Stimulated activated CD4-positive, alpha-beta T cell treated with anti-CD3 and anti-CD28 coated beads, Interleukin-1b, Interleukin-23, amount 100 ng/mL, for 48 hours (primary cell): ENCODE measurements at places on chromosomes 3 and 15.

- no peak for DNase-seq
These were observed 10.7 kb upstream of the MYO5C start for GRCh38 chr15:52306270-52306669.

DNA sequence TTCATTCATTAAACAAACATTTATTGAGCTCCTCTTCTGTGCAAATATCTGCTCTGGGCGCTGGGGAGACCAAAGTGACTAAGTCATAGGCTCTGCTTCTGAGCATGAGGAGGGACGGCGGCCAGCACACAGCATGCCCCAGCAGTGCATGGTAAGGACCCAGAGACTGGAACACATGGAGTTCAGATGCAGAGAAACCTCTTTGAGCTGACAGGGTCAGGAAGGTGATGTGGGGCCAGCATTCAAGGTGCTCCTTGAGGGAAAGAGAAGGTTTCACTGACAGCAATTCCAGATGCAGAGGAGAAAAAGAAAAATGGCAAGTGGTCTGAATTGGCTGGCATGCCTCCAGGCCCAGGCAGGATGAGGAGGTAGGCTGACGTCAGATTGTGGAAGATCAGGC lies 234.5 kb downstream of the UACA start:
- DNase-seq = no peak

GRCh38 chr15:61654002-61654740 lies 406.1 kb downstream of the VPS13C start:
- no peak for DNase-seq

DNA sequence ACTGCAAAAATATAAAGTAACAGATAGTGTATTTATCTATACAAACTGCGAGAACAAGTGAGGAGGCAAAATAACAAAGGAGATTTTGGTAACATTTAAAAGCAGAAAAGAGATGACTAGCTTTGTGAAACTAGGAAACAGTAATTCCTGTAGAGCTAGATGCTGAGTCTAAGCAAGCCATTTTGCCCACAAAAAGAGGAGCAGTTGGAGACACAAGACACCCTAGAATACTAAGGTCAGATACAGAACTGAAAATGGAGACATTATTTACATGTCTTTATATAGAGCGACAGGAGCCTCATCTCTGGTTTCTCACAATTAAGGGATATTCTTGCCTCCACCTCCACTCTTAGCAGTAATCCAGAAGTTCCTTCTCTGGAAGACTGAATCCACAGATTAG lies 732.4 kb upstream of the GBE1 start:
- DNase-seq = no peak

DNA sequence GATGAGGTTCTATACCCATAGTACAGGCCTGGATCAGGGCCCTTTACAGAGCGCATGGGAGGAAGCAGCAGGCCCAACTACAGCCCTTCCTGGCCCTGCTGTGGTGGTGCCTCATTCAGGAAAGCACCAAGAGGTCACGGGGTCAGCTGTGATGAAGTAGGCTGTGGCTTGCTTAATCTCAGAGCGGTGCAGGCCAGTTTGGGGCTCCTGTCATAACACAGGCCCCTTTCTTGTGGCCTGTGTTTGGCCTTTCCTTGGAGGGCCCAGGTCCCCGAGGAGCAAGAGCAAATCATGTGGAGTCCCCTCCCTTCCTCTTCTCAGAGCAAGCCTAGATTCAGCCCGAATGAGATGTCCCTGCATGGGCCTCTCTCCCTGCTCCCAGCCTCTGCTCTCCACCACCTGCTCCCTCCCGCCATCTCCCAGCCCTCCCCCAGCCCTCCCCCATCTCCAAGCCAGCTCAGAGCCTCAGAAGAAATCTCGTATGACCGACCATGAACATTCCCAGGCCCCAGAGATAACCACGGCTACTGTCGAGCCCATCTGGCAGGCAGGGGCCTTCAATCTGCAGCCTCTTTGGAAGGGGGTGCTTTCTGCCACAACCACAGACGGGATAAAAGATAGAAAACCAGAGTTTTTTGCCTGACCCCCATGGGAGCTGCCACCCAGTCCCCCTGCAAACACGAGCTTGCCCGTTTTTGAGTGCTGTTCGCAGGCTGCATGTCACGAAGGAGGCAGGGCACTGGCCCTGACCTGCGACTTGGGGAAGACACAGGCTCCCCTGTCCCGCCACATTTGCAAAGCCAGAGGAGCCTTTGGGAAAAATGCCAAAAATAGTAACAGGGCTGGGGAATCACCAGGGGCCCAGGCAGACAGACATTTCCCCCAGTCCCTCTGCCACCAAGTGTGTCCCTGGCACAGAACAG lies 32.3 kb upstream of the DUSP7 start:
- DNase-seq = no peak

- no peak for DNase-seq
These were observed 262.1 kb upstream of the TGFBR2 start for GRCh38 chr3:30344288-30344687.

DNA sequence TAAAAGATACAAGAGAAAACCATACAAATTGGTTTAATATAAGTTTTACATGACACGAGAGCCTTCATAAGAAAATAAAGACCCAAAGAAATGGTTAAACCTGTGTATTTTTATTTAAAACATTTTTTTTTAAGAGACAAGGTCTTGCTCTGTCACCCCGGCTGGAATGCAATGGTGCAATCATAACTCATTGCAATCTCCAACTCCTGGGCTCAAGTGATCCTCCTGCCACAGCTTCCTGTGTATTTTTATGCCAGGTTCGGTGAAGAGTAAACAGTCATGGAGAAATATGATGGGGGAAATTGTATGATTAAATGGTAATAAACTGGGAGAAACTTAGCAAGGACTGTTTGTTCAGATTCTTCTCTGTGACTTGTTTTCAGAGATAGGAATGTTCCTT lies 441.0 kb downstream of the TUSC7 start:
- DNase-seq = no peak

- no peak for DNase-seq
These were observed 227.5 kb upstream of the COL8A1 start for GRCh38 chr3:99410789-99411311.
